ENCODE measurements at places on chromosomes 7 and 10. TPM values are rescaled to one million over a fixed set of nuclear protein-coding genes. Genes with fewer than 3 reads are reported as not detected.
A peak's percentile ranks its signal among the peaks of the same experiment; 100 is the strongest.

GRCh38 chr7:30142710-30143109 lies 7.9 kb downstream of the MTURN start:
- peaks cover 28% of the 10 kb centered on the region for H3K4me1 ChIP-seq
- peaks cover 6% of the 10 kb centered on the region for H3K36me3 ChIP-seq
- peak; percentile 68 for DNase-seq
- H3K27ac ChIP-seq: peak overlapping the region; percentile 77

DNA sequence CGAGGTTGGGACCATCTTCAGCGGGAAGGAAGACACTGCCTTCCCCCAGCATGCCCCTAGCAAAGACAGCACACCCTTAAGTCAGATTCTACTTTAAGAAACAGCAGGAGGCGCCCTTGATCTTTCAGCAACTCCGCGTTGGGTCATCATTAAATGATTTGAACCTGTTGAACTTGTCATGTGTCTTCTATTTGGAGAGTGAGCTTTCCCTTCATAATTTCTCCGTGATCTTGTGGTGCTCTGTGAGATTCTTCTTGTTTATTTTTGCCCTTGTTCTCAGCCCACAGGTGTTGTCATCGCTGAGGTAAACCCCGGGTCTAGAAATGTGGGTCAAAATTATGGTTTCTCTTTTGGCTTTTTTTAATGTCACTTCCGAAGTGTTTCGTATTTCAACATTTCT lies 49.5 kb upstream of the PITRM1 start:
- no peak overlapping the region for H3K4me3 ChIP-seq
- H3K4me1 ChIP-seq: peaks cover 4% of the 10 kb centered on the region
- H3K36me3 ChIP-seq: no peaks in the 10 kb centered on the region
- no peaks in the 10 kb centered on the region for H3K27me3 ChIP-seq

DNA sequence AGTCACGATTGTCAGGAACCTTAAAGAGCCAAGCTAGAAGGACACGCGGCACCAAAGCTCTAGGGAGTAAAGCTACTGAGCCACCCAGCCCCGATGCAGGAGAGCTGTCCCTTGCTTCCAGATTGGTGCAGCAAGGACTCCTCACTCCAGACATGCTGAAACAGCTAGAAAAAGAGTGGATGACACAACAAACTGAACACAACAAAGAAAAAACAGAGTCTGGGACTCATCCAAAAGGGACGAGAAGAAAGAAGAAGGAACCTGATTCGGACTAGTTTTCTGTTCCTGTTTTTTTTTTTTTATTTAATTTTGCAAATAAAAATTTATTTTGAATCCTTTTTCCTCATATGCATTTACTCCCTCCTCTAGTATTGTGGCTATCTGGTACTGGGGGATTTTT lies 11.4 kb upstream of the HKDC1 start:
- no peak overlapping the region for H3K27ac ChIP-seq
- peaks cover 51% of the 10 kb centered on the region for H3K36me3 ChIP-seq

GRCh38 chr7:40833191-40833887 lies 698.5 kb downstream of the SUGCT start:
- no peak overlapping the region for H3K4me3 ChIP-seq
- H3K4me1 ChIP-seq: peaks cover 17% of the 10 kb centered on the region
- DNase-seq: no peak
- no peaks in the 10 kb centered on the region for H3K36me3 ChIP-seq
- no peak overlapping the region for H3K27ac ChIP-seq

The TRIM50 gene
- not detected for total RNA-seq

The TWIST1 gene
- 16.1 TPM for total RNA-seq

The ADAM22 gene
- total RNA-seq: not detected

The LIPN gene
- not detected for total RNA-seq

Data from MCF 10A (cell line).